ENCODE measurements at places on chromosomes 12 and 14. TPM values are rescaled to one million over a fixed set of nuclear protein-coding genes. Genes with fewer than 3 reads are reported as not detected.

Gene FZD10
- total RNA-seq: not detected

Gene NELL2
- 48.3 TPM for total RNA-seq

Gene GALNT9
- total RNA-seq: not detected

Gene CACNA1C
- 0.04 TPM for total RNA-seq
